ENCODE measurements at places on chromosomes 2 and 18. TPM values are rescaled to one million over a fixed set of nuclear protein-coding genes. Genes with fewer than 3 reads are reported as not detected.

OR6B2 gene
- total RNA-seq, result not detected

FLACC1 gene
- 4.3 TPM for total RNA-seq

DNA sequence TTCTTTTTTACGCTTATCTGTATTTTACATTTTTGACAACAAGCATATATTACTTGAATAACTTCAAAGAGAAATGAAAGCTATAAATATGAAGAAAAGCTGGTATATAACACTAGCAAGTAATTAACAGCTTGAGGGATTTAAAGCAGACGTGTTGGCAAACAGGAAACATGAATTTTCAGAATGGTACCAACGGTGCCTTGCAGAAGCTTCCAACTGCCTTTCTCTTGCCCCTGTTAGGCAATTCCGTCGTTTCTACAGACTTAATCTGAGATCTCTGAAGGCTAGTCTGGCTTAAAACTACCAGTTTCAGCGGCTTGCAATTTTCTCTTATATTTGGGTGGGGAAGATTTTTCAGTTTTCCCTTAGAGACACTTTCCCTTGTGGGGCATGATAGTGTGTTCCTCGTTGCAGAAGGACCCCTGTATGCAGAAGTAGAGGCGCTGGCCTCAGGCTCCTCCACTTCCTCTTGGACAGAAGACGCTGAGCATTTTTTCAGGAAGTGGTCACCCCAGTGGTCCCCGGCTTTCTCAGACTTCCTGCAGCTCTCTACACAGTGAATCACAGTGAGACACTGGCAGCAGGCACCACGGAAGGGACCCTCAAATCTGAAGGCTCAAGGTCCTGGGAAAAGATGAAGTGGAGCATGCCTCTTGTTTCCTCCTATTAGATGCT, 56.2 kb upstream of the SLC16A14 start:
- peaks cover 2% of the 10 kb centered on the region for H3K27me3 ChIP-seq
- H3K36me3 ChIP-seq, result no peaks in the 10 kb centered on the region
- DNase-seq, result no peak
- H3K4me3 ChIP-seq, result no peak overlapping the region

DNA sequence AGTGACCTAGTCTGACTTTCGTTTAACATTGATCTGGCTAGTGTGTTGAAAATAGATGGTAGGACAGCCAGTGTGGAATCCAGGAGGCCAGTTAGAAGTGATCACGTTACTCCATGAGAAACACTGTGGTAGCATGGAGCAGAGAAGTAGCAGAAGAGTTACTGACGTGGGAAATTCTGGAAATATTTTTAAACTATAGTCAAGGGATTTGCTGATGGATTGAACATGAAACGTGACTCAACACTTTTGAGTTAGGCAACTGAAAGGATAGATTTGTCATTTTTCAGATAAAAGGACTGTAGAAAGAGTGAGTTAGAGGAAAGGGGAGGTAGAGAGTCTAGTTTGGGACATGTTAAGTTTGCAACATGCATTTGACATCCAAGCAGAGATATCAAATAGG, 130.4 kb downstream of the IRS1 start:
- no peak overlapping the region for H3K4me3 ChIP-seq
- H3K27ac ChIP-seq, result peak overlapping the region; percentile 76
- DNase-seq, result no peak
- no peaks in the 10 kb centered on the region for H3K36me3 ChIP-seq
- peaks cover 17% of the 10 kb centered on the region for H3K4me1 ChIP-seq

ALK gene
- 0.11 TPM for total RNA-seq

GRCh38 chr2:23425885-23426262, 40.9 kb downstream of the KLHL29 start:
- no peaks in the 10 kb centered on the region for H3K36me3 ChIP-seq
- H3K27ac ChIP-seq, result peak overlapping the region; percentile 88
- no peaks in the 10 kb centered on the region for H3K27me3 ChIP-seq
- H3K4me1 ChIP-seq, result peaks cover 36% of the 10 kb centered on the region
- DNase-seq, result no peak

- no peak overlapping the region for H3K4me3 ChIP-seq
- no peaks in the 10 kb centered on the region for H3K27me3 ChIP-seq
- peaks cover 56% of the 10 kb centered on the region for H3K36me3 ChIP-seq
- no peak overlapping the region for H3K27ac ChIP-seq
Measured at GRCh38 chr18:79738581-79739439, 58.9 kb upstream of the KCNG2 start.

DNA sequence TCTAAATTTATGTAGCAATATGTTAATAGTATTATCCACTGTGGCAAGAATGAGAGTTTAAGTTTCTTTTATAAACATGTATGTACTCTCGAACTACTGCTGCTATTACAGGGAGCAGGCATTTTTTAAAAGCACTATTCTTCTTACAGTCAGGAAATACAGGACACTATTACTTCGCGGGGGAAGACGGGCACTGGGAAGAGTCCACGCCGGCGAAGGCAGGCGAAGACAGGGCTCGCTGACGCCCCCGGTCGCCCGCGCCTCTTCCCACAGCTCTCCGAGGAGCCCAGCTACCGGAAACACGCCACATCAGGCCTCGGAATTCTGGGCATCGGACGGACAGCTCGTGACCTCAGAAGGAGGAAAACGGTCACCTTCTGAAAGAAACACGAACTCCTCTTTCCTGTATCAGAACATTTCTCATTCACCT, 90.2 kb downstream of the FAM161A start:
- peak overlapping the region; percentile 85 for H3K4me3 ChIP-seq
- no peaks in the 10 kb centered on the region for H3K36me3 ChIP-seq
- H3K27ac ChIP-seq, result peak overlapping the region; percentile 100
- DNase-seq, result peak; percentile 93

MMADHC gene
- 196 TPM for total RNA-seq

DNA sequence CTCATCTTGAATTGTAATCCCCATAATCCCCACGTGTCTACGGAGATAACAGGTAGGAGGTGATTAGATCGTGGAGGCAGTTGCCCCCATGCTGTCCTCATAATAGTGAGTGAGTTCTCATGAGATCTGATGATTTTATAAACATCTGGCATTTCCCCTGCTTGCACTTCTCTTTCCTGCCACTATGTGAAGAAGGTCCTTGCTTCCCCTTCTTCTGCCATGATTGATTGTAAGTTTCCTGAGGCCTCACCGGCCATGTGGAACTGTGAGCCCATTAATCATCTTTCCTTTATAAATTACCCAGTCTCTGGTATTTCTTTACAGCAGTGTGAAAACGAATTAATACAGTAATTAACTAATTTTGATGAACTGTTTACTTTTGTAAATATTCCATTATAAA, 582.5 kb downstream of the TSN start:
- no peaks in the 10 kb centered on the region for H3K4me1 ChIP-seq
- H3K27me3 ChIP-seq, result no peaks in the 10 kb centered on the region
- no peaks in the 10 kb centered on the region for H3K36me3 ChIP-seq
- no peak overlapping the region for H3K27ac ChIP-seq
- no peak for DNase-seq

- H3K27me3 ChIP-seq, result no peaks in the 10 kb centered on the region
- H3K27ac ChIP-seq, result no peak overlapping the region
- no peaks in the 10 kb centered on the region for H3K36me3 ChIP-seq
- no peaks in the 10 kb centered on the region for H3K4me1 ChIP-seq
Measured at GRCh38 chr2:136966485-136966884, 201.1 kb downstream of the THSD7B start.

- H3K27ac ChIP-seq, result no peak overlapping the region
- DNase-seq, result no peak
- peaks cover 3% of the 10 kb centered on the region for H3K4me1 ChIP-seq
- no peaks in the 10 kb centered on the region for H3K27me3 ChIP-seq
- no peaks in the 10 kb centered on the region for H3K36me3 ChIP-seq
Measured at GRCh38 chr2:172808156-172808555, 72.5 kb downstream of the RAPGEF4 start.

DNA sequence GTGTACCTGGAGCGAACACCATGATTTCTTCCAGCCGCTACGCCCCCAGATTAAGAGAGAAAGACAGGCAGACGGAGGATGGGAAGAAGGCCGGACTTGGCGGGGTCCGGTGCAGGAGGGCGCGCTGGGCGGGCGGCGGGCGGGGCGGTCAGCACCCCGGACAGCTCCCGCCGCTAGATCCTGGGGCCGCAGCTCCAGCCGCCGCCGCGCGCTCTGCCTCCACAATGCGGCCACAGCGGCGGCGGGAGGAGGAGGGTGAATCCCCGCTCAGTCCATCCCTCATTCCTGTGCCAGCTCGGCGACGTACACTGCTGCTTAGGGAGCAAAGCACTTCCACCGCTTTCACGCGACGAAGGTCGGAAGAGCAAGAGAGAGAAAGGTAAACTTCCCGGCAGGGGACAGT, at the start of gene AKAIN1:
Gene AKAIN1, minus strand, starts transcription at position 226 of the 403 bp plus-strand sequence. Its CDS starts 204 bp downstream, at position 22.
- H3K27ac ChIP-seq, result no peak within 1 kb of the TSS
- H3K36me3 ChIP-seq, result no peaks in the 10 kb centered on the region
- peaks cover 61% of the 10 kb centered on the region for H3K27me3 ChIP-seq
- no peak within 1 kb of the TSS for H3K4me3 ChIP-seq
- DNase-seq, result peak; percentile 26
- no peaks in the 10 kb centered on the region for H3K4me1 ChIP-seq

DNA sequence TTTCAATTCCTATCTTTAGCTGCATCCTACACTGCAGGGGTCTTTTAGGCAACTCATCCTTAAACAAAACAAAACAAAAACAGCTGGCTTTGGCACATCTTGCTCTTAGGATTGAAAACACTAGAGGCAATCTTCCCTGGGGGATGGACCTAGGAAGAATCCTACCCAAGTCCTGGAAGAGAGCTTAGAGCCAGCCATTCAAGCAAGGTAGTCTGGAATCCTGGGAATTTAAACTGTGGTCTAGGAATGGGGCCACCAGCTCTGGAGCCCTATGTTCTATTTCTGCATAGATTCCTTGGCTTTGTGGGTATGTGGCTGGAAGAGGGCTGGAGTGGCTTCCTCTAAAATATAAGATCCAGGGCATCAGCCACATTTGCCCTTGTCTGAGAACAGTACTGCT, 27.7 kb downstream of the MYL1 start:
- peak overlapping the region; percentile 77 for H3K27ac ChIP-seq
- no peak for DNase-seq
- H3K36me3 ChIP-seq, result peaks cover 18% of the 10 kb centered on the region
- H3K4me1 ChIP-seq, result peaks cover 22% of the 10 kb centered on the region
- no peaks in the 10 kb centered on the region for H3K27me3 ChIP-seq

DNA sequence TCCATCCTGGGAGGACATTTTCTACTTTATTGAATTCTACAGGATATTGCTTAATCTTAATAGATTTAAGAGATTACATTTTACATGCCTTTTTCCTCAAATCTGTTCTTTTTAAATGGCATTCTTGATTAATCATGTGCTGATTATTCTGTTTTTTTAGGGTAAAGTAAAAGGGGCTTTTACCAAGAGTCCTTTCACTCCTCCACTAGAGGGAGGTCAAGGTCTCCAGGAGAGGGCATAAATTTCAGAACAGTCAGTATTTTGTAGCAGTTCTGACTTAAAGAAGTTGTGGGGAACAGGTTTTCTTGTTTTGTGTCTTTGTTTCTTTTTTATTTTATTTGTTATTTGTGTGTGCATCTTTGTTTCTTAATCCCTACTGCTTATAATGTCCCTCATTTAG, 25.4 kb downstream of the WDR75 start:
- H3K36me3 ChIP-seq, result peaks cover 26% of the 10 kb centered on the region
- no peak overlapping the region for H3K27ac ChIP-seq
- no peaks in the 10 kb centered on the region for H3K27me3 ChIP-seq
- no peaks in the 10 kb centered on the region for H3K4me1 ChIP-seq
- DNase-seq, result no peak

All from psoas muscle (tissue), 8 donors.